ENCODE measurements at places on chromosomes 13 and 19.

- DNase-seq = no peak
These were observed 38.5 kb upstream of the FGF14 start for GRCh38 chr13:102440259-102440936.

GRCh38 chr13:59423708-59424340 is 739.9 kb downstream of the DIAPH3 start:
- no peak for DNase-seq

DNA sequence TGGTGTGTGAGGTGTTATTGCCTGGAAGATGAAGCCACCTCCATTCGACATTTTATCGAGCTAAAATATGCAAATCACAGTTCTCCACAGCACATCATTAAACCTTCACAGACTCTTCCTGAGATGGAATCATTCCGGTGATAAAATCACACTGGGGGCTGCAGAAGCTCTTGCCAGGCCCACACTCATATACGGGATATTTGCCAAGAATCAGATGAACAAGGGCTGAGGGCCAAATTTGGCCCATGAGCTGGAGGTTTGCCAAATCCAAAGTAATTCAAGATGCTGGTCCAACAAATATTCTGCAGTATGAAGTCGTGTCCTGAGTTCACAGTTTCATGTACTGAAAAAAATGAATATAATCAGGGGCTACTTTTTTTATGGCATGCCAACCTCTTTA is 16.7 kb upstream of the RXFP2 start:
- DNase-seq = no peak

DNA sequence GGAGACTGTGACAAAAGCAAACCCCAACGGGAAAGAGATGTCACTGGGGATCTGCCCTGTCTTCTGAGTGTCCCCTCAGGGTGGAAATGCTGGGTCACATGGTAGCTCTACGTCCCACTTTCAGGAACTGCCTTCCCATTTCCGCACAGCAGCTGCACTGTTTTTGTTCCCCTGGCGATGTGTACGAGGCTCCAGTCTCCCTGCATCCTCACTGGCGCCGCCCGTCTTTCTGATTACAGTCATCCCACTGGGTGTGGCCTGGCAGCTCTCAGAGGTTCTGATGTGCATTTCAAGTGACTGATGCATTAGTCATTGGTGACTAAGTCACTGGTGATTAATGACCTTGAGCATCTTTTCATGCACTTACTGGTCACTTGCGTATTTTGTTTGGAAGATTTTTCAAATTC is 21.2 kb downstream of the PCID2 start:
- peak; percentile 67 for DNase-seq

DNA sequence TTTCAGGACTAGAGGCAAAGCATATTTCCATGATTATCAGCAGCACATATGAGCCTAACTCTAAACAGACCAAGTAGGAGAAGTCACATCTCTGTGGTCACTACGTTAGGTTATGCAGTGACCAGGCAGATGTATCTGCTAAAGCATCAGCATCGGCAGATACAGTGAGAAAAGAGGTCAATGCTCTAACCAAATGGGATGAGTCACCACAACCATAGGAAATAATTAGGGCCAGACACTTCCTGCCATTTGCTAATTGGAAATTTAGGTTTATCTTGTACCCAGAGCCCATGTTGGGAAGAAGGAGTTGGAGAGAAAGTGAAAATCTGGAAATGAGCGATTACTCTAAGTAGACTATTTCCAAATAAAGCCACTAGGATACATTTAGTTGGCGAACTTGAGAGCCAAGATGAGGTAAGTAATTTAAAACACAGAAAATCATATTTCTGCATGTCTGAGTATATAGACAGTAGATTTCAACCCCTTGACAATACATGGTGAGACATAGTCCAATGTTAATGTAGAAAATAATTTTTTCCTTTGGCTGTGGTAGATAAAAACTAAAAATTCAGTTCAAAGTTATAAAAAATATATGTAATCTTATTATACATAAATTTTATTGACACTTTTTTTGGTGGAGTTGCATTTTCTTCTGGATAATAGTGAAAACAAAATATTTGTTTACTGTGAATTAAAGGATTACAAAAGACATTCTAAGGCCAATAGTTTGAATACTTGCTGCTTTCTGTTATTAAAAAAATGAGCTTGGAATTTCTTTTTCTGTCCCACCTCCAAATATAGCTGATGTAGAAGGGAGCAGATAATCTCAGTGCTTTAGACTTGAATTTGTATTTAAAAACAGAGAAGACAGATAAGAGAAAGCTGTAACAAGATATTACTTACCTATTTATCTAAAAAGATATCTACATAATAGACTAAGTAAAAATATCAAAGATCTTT is 104.4 kb upstream of the CSNK1A1L start:
- DNase-seq = no peak

- DNase-seq = no peak
These were observed 21.7 kb downstream of the GNG7 start for GRCh38 chr19:2680808-2681207.

DNA sequence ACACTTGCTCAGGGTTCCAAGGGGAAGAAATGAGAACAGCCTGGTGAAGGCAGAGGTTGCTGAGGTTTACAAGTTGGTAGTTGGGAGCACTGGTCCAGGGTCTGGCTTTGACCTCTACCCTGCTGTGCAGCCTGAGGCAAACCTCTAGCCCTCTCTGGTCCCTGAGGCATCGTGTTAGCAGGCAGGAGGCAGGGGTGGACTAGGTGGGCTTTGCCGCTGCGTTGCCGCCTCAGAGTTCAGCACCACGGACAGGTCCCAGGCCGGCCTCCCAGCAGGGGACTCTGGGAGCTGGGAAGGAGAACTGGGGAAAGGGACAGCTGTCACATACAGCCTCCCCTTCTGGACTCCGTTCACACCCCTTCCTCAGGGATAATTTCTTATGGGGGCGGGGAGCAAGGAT is 3.1 kb downstream of the NCAN start:
- peak; percentile 37 for DNase-seq

- DNase-seq = no peak
These were observed 1.5 kb upstream of the TBXA2R start for GRCh38 chr19:3608079-3608641.

GRCh38 chr13:97058926-97059325 is 64.7 kb upstream of the OXGR1 start:
- no peak for DNase-seq

- no peak for DNase-seq
These were observed 89.0 kb downstream of the CDK8 start for GRCh38 chr13:26342898-26343297.

- DNase-seq = no peak
These were observed 69.7 kb downstream of the PEX11G start for GRCh38 chr19:7419153-7419552.

DNA sequence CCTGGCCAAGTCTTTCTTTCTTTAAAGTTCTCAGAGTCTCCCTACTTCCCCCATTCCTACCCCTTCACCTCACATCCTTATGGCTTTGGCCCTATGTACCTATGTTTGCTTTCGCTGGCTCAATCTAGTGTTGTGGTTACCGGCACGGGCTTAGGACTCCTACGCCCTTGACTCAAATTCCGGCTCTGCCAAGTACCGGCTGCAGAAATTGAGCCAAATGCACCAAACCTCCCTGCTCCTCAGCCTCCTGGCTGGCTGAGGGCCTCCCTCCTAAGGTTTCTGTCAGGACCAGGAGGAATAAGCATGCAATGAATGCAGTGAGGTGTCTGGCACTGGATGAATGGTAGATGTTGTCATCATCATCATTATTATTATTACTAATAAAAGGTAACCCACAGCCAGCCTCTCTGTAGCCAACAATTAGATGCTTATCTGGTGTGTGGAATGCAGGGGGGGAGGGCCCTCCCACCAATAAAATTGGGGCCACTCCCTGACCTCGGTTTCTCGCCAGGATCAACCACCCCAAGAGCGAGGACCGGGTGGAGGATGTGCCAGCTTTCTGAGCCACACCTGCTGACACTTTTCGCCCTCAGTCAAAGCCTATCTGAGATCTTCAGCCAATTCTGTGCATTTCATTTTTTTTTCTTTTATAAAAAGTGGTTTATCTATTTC is 20.7 kb downstream of the KLK5 start:
- no peak for DNase-seq

- no peak for DNase-seq
These were observed 5.5 kb downstream of the MKNK2 start for GRCh38 chr19:2045501-2046045.

DNA sequence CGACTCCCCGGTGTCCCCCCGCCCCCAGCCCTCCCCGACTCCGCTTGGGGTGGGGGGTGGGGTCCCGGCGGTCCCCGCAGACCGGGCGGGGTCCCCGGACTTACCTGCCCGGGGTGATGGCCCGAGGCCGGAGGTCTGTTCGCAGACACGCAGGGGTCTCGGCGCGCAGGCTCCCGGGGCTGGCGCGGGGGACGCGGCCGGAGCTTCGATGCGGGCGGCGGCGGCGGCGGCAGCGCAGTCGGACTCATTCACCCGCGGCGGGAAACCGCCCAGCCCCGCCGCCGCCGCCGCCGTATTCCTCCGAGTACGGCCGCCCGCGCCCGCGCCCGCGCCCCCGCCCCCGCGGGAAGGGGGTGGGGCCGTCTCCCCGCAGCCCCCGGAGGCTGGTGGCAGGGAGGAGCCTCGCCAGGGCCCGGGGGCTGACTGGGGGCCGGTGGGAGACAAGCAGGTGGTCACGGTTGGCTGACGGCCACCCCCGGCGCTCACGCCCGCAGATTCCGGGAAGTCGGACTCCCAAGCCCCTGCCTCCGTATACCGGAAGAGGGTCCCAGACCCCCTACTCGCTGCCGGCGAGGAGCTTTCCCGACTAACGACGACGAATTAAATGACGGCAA is at the start of gene C2CD4C:
C2CD4C (minus strand) TSS at position 246 of the 614 bp plus-strand sequence. CDS start 786 bp downstream, outside the sequence.
- DNase-seq = peak; percentile 45

- DNase-seq = no peak
These were observed 851 bp downstream of the ZNF320 start for GRCh38 chr19:52896431-52897137.

- no peak for DNase-seq
These were observed 10.9 kb downstream of the PEG3 start for GRCh38 chr19:56829596-56829995.

GRCh38 chr19:50969413-50969760 is at the start of gene KLK6:
Gene KLK6 (minus strand): TSS chr19:50969591. CDS start chr19:50968104, 1,487 bp downstream.
- DNase-seq = no peak

GRCh38 chr19:38361633-38362075 is 12.7 kb upstream of the PSMD8 start:
- peak; percentile 64 for DNase-seq

DNA sequence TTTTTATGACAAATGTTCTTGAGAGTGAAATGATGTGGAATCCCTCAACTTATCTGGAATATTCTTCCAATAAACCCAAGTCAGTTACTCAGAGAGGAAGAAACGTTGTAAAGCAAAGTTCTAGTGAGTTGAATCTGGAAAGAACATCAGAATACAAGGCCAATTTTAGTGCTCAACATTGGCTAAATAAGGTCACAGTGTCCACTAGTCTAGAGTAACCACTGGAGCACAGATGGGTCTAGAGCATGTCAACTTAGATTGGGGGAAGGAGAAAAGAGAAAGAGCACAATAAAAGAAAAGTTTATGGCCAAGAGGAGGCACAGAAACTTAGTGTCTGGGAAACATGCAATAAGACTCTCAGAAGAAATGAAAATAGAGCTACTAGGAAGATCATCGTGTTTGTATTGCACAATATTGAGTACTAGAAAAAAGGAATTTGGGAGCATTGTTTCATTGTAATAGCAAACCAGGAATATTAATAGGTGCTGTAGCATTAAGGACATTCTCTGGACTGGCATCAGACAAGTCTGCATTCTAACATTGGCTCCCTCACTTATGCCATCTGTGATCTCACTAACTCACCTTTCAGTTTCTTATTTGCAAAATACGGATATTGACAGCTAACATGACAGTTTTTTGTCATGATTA is 1318.5 kb downstream of the PCDH9 start:
- no peak for DNase-seq

DNA sequence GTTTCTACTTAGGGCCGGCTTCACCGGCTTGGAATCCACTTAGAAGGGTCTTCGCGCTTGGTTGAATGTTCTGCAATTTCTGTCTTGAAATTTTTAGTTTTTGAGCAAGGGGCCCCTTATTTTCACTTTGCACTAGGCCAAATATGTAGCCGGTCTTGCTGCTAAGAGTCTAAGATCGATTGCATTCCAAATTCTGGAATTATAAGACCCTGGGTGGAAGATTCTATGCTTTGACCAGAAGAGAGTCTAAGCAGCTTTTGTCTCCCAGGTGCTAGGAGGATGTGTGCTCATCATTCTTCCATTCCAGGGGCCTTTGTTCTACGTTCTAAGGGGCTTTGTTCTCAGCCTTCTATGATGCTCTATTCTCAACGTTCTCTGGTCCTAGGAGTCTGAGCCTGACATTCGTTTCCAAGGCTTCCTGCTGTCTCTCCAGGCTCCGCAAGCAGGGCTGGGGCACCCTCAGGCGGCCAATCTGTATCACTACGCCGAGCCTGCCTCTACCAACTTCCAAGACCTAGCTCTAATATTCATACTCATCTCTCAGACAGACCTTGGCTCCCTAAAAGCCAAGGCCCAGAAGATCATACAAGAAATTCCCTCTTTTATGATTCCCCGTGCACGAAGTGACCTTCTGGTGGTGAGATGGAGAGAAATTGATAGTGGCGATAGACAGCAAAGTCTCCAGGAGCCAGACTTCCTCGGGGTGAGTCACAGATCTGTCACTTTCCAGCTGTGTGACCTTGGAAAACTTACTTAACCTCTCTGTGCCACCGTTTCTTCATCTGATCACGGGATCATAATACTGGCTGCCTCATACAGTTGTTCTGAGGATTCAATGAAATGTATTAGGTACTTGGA is 982 bp upstream of the DACT3 start:
- DNase-seq = peak; percentile 73

- no peak for DNase-seq
These were observed 276.6 kb downstream of the KCTD12 start for GRCh38 chr13:76609643-76610042.

DNA sequence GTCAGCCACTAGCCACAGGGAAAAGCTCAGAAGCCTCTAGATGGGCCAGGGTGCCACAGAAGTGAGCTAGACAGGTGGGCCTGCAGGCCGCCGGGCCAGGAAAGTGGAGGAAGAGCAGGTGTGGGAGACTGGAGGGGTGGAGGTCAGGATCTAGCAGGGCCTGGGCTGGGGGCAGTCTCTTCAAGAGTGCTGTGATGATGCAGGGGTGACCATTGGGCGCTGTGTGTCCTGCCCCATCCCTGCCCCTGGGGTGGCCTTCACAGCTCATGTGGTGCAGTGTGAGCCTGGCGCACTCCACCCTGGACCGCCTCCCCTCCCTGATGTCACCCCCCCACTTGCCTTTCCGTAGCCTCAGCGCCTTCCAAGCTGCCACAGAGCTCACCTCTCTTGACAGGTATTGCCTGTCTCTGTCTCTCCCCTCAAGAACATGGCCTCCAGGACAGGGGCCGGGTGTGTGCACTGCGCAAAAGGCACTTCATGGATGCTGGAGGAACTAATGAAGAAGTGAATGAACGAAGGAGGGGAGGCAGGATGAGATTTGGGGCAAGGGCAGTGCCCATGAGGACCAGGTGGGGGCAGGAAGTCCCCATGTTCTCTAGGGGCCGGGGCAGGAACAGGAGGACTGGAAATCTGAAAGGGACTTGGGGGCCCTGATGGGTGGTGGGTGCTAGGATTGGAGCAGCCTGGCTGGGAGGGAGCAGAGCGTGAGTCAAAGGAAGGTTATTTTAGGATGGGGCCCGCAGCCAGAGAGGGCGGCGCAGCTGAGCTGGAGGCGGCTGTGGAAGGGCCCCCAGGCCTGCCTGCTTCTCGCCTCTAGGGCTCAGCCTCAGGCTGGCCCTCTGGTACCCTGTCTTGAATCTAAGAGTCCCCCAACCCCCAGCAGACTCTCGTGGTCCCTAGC is 6.6 kb downstream of the SSBP4 start:
- no peak for DNase-seq

Data from stimulated activated CD4-positive, alpha-beta T cell treated with anti-CD3 and anti-CD28 coated beads, Interleukin-4, amount 100 ng/mL, for 1 hour (primary cell).